A549 treated with ZK216348 at 1 μM for 4 hours (cell line): ENCODE measurements at places on chromosomes 4 and X. TPM values are rescaled to one million over a fixed set of nuclear protein-coding genes. Genes with fewer than 3 reads are reported as not detected.

LRAT gene
- total RNA-seq: 0.11 TPM in 1 of 5 replicates, not detected in the others

PASD1 gene
- total RNA-seq: not detected in 5 replicates

UGT2B10 gene
- total RNA-seq: not detected in 5 replicates

DMRTC1B gene
- 0.13 TPM in 1 of 5 replicates, not detected in the others for total RNA-seq

EXOSC9 gene
- total RNA-seq: 27.0 to 40.5 TPM (median 29.8 TPM) in 5 replicates

FGF2 gene
- total RNA-seq: 31.4 to 66.8 TPM (median 53.5 TPM) in 5 replicates

RIPPLY1 gene
- not detected in 5 replicates for total RNA-seq

DCAF12L2 gene
- 0.05 to 0.09 TPM (median 0.07 TPM) in 3 of 5 replicates, not detected in the others for total RNA-seq

LPAR4 gene
- total RNA-seq: not detected in 5 replicates

TLR6 gene
- total RNA-seq: 2.1 to 3.5 TPM (median 3.0 TPM) in 5 replicates

FRMPD4 gene
- 0.02 to 0.11 TPM (median 0.03 TPM) in 4 of 5 replicates, not detected in the other for total RNA-seq

BRCC3 gene
- 22.7 to 31.6 TPM (median 25.2 TPM) in 5 replicates for total RNA-seq

POF1B gene
- 1.9 to 3.1 TPM (median 2.6 TPM) in 5 replicates for total RNA-seq

DCAF8L2 gene
- total RNA-seq: not detected in 5 replicates

HSFX1 gene
- total RNA-seq: 0.13 to 0.44 TPM (median 0.43 TPM) in 5 replicates

SATL1 gene
- not detected in 5 replicates for total RNA-seq

CNGA1 gene
- 0.12 TPM in 1 of 5 replicates, not detected in the others for total RNA-seq

SRPK3 gene
- 0.04 TPM in 1 of 5 replicates, not detected in the others for total RNA-seq

BMPR1B gene
- 4.9 to 7.7 TPM (median 6.4 TPM) in 5 replicates for total RNA-seq

USP27X gene
- 3.2 to 4.9 TPM (median 4.6 TPM) in 5 replicates for total RNA-seq

GAGE13 gene
- not detected in 5 replicates for total RNA-seq

COL25A1 gene
- total RNA-seq: not detected in 5 replicates

PABPC1L2A gene
- not detected in 5 replicates for total RNA-seq

CT45A1 gene
- not detected in 5 replicates for total RNA-seq

HDX gene
- 1.9 to 4.3 TPM (median 2.1 TPM) in 5 replicates for total RNA-seq

SPATA18 gene
- 2.9 to 4.8 TPM (median 4.0 TPM) in 5 replicates for total RNA-seq

LINC00632 gene
- total RNA-seq: 1.1 to 2.3 TPM (median 1.8 TPM) in 5 replicates

FAAH2 gene
- total RNA-seq: 0.18 to 0.36 TPM in 2 of 5 replicates, not detected in the others

NUDT6 gene
- 6.5 to 7.4 TPM (median 6.8 TPM) in 5 replicates for total RNA-seq

ALAS2 gene
- total RNA-seq: not detected in 5 replicates

TKTL2 gene
- not detected in 5 replicates for total RNA-seq

SPANXN4 gene
- total RNA-seq: not detected in 5 replicates

SSX3 gene
- not detected in 5 replicates for total RNA-seq

COQ2 gene
- total RNA-seq: 18.0 to 21.4 TPM (median 20.9 TPM) in 5 replicates

ZNF518B gene
- 1.9 to 3.8 TPM (median 3.0 TPM) in 5 replicates for total RNA-seq

GPRIN3 gene
- 1.3 to 4.3 TPM (median 3.4 TPM) in 5 replicates for total RNA-seq

EDA gene
- total RNA-seq: 0.35 to 0.84 TPM (median 0.49 TPM) in 5 replicates

RHOXF1 gene
- not detected in 5 replicates for total RNA-seq

DNASE1L1 gene
- 21.0 to 37.2 TPM (median 29.7 TPM) in 5 replicates for total RNA-seq

ENPP6 gene
- not detected in 5 replicates for total RNA-seq

NOX1 gene
- 0.11 to 0.20 TPM in 2 of 5 replicates, not detected in the others for total RNA-seq

ATP6AP1 gene
- total RNA-seq: 63.7 to 111 TPM (median 109 TPM) in 5 replicates

PABPC5 gene
- total RNA-seq: not detected in 5 replicates

TRIM60 gene
- total RNA-seq: not detected in 5 replicates

DCAF12L1 gene
- total RNA-seq: not detected in 5 replicates

BEND2 gene
- total RNA-seq: not detected in 5 replicates

KLHL4 gene
- total RNA-seq: 4.3 to 5.0 TPM (median 4.9 TPM) in 5 replicates

PHOX2B gene
- not detected in 5 replicates for total RNA-seq

CCDC120 gene
- total RNA-seq: 2.1 to 4.9 TPM (median 3.8 TPM) in 5 replicates

SYTL4 gene
- 1.6 to 3.6 TPM (median 2.8 TPM) in 5 replicates for total RNA-seq

FREM3 gene
- not detected in 5 replicates for total RNA-seq
